ENCODE measurements at places on chromosomes 6 and 20. TPM values are rescaled to one million over a fixed set of nuclear protein-coding genes. Genes with fewer than 3 reads are reported as not detected.

ASXL1 gene
- 66.7 TPM for total RNA-seq

ZSCAN23 gene
- 1.5 TPM for total RNA-seq

GRCh38 chr6:64230530-64230929 lies 594.9 kb downstream of the PHF3 start:
- H3K4me1 ChIP-seq, result no peaks in the 10 kb centered on the region
- H3K27ac ChIP-seq, result no peak overlapping the region
- DNase-seq, result no peak
- H3K36me3 ChIP-seq, result no peaks in the 10 kb centered on the region
- H3K4me3 ChIP-seq, result no peak overlapping the region

- H3K27me3 ChIP-seq, result no peaks in the 10 kb centered on the region
- H3K27ac ChIP-seq, result no peak overlapping the region
- DNase-seq, result no peak
- H3K36me3 ChIP-seq, result no peaks in the 10 kb centered on the region
- H3K4me3 ChIP-seq, result no peak overlapping the region
- H3K4me1 ChIP-seq, result no peaks in the 10 kb centered on the region
Measured at GRCh38 chr20:63404129-63405085, 43.3 kb upstream of the CHRNA4 start.

GRCh38 chr6:147666255-147666654 lies 157.8 kb downstream of the SAMD5 start:
- H3K4me3 ChIP-seq, result no peak overlapping the region
- H3K27ac ChIP-seq, result no peak overlapping the region
- DNase-seq, result no peak
- no peaks in the 10 kb centered on the region for H3K36me3 ChIP-seq
- H3K4me1 ChIP-seq, result no peaks in the 10 kb centered on the region
- no peaks in the 10 kb centered on the region for H3K27me3 ChIP-seq
